Left ventricle myocardium superior (tissue), 1 donor: ENCODE measurements at places on chromosomes 1 and 21. TPM values are rescaled to one million over a fixed set of nuclear protein-coding genes. Genes with fewer than 3 reads are reported as not detected.

Gene SPRR2F
- total RNA-seq, result not detected

Gene SMCP
- not detected for total RNA-seq

GRCh38 chr1:190126728-190127127, 350.9 kb downstream of the BRINP3 start:
- DNase-seq, result no peak

Gene SLC25A34
- 52.8 TPM for total RNA-seq

Gene SPATA46
- not detected for total RNA-seq

DNA sequence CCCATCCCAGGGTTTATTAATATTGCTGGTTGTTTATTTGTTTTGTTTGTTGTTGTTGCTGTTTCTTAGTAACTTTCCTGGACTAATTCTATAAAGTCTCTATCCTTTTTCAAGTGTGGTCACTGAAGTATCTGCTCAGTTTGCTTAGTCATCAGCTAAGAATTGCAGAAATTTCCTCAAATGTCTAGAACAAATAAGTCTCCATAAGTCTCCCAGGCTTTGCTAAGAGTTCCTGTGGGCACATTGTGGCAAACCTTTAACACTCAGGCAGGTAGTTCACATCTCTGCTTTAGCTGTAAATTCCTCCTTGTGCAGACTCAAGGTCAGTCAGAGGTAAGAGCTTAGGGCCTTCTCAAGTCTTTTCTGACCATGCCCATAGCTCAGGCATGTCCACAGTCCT, 38.9 kb upstream of the C1orf185 start:
- DNase-seq, result no peak

- DNase-seq, result no peak
Observed at GRCh38 chr21:31880816-31881215, 8.0 kb downstream of the HUNK start.

DNA sequence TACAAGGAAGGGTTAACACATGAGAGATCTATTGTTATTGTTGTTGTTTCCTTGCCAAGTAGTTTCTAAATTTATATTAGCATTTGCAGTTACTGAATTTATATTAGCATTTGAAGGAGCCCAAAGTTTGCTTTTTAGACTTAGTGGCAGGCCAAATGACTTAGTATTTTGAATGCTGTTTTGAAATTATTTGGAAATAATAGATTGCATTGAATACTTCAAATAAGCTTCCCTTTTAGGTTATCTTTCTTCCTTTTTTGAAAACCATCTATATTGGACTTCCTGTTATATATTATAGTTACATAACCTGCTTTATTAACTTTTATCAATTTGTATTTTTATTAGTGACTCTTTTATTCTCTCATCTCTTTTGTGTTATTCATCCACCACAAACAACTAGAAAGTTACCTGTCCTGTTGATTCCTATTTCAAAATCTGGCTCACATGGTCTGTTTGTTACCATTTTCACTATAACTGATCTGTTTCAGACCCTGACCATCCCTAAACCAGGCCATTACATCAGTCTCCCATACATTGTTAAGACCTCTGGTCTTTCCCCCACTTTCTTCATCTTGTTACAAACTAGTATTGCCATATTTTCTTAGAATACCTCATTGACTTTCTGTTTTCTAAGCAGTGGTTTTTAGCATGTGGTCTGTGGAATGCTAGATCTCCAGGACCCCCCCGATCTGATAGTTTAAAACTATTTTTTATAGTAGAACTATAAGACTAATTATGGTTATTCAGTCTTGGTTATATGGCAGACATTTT, 185.2 kb downstream of the RASAL2 start:
- DNase-seq, result no peak

GRCh38 chr1:174969977-174970376, 29.8 kb upstream of the CACYBP start:
- DNase-seq, result no peak

Gene NMNAT2
- total RNA-seq, result 1.2 TPM

- no peak for DNase-seq
Observed at GRCh38 chr1:191460234-191460633, 698.0 kb upstream of the RGS18 start.

Gene BTBD19
- 2.5 TPM for total RNA-seq

- no peak for DNase-seq
Observed at GRCh38 chr1:177340601-177341067, 169.9 kb downstream of the BRINP2 start.

Gene KCNK2
- not detected for total RNA-seq

DNA sequence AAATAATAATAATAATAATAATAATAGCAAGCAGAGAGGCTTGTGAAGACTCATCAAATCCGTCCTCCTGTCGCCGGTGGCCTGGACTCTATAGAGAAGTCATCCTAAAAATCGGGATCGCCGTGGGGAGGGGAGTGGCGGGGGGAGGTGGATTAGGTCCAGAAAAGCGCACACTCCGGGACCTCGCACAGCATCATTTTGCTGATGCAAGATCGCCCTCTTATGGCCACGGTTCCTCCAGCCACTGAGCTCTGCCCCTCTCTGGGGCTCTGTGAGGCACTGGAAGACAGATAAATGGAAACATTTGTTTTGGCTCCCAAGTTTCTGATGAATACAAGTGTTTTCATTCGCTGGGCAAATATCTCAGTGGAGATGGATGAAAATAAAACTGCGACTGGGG, 612.0 kb downstream of the MATN1 start:
- DNase-seq, result peak; percentile 44

GRCh38 chr1:1021920-1022259, 2.0 kb downstream of the AGRN start:
- DNase-seq, result no peak

DNA sequence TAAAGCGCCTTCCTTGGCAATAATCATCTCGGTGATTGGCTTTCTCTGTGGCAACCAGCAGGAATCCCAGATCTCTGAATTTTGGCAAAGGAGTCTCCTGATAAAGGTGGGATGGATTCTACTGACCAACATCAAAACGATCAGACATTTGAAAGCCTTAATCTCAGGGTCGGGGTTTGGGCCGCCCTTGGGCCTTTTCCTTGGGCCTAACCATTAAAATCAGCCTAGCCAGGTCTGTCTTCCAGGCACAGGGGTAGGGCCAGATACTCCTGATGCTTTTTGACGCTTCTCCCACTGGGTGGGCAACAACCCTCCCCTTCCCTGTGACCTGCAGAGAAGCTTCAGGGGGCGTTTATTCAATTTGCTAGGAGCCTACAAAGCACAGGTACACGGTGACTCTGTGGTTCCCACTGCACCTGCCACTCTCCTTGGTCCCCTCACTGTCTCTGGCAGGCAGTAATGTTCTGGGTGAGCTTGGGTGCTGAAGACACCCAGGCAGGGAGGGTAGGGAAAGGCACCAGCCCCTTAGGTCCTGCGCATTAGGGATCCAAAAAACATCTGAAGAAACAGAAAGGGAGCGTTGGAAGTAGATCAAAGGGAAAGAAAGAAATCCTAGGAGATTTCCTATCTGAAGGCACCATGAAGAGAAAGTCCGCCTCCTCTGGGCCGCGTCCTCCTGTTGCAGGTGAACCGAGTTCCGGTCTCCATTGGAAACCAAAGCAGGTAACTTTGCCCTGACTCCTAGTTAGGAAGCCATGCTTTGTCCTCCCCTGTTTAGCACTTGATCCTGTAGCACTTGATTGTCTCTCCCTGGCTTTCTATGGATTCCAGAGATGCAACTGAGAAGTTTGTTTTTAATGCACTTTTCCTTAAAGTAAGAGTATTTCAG, 12.3 kb downstream of the RNU1-2 start:
- no peak for DNase-seq

Gene TSACC
- total RNA-seq, result not detected

DNA sequence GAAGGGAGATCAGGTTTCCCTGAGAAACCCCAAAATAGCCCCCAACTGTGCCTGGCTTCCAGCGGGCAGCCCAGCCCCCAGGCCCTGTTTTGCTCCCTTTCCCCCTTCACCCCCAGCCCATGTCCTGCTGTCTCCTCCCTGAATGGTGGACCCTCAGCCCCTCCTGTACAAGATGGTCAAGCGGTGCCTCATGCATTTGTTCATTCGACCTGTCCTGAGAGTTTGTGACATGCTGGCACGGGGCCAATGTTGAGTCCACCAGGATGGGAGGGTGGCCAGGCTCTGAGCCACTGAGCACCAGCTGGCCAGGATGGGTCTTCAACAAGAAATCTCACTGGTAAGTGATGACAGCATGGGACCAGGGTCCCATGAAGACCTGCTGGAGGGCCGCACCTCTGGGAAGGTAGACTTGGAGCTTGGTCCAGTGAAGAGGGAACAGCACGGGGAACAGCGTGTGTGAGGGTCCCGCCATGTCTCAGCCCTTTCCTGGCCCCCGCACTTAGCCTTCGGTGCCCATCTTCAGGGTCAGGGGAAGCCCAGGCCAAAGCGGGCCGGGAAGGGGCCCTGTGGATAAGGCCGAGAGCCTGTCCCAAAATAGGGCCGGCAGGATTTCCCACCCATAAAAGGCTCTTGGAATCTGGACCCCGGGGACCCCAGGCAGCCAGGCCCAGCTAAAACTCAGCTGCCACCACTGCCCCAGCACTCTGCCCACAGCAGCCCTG, at the start of gene CALML6:
TSS of gene CALML6 (plus strand) at position 290 of the 722 bp plus-strand sequence. CDS start at position 311, 21 bp downstream.
- peak; percentile 36 for DNase-seq

- no peak for DNase-seq
Observed at GRCh38 chr1:58251430-58252073, 295.0 kb downstream of the OMA1 start.

Gene HES3
- total RNA-seq, result not detected

DNA sequence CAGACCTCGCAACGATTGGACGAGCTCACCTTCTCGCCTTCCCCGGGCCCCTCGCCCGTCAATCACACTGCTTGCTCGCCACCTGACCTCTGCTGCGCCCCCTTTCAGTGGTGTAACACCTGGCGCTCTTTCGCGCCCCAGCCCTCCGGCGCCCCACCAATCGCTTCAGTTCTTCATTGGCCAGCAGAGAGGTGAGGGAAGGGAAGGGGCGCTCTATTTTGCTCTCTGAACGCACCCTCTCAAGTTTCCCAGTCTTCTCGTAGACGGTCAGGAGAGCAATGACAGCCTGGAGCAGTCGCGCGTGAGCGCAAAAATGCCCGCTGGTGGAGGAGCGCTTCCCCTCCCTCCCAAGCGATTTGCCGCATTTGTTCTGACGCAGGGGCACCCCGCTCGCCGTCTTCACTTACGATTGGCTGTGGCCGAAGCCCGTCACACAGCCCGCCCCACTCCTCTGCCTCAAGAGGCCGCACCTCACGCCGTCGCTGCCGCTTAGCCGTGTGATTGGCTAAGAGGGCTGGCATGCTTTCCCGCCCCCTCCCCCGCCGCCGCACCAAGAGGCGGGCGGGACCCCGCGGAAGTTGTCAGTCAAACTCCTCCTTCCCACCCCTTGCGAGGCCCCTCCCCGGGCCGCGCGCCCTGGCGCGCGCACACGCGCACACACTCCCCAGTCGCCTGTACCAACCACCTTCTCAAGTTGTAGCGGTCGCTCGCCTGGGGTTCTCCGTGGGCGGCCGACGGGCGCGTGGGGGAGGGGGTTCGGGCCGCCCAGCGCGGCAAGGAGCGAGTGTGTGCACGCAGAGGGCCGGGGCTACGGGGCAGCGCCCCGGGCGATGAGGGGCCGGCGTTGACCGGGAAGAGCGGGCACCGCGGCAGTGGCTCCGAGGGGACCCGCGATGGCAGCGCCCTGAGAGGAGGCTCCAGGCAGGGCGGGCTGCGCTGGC, at the start of gene PPP2R5A:
TSS of gene PPP2R5A (plus strand) at position 667 of the 941 bp plus-strand sequence. CDS start 701 bp downstream, outside the sequence.
- DNase-seq, result peak; percentile 100

- DNase-seq, result no peak
Observed at GRCh38 chr1:217003355-217003754, 280.1 kb upstream of the ESRRG start.

Gene EFCAB14
- 55.3 TPM for total RNA-seq

Gene RUNX3
- total RNA-seq, result 0.89 TPM

- DNase-seq, result no peak
Observed at GRCh38 chr1:180501865-180502360, 464 bp downstream of the ACBD6 start.

DNA sequence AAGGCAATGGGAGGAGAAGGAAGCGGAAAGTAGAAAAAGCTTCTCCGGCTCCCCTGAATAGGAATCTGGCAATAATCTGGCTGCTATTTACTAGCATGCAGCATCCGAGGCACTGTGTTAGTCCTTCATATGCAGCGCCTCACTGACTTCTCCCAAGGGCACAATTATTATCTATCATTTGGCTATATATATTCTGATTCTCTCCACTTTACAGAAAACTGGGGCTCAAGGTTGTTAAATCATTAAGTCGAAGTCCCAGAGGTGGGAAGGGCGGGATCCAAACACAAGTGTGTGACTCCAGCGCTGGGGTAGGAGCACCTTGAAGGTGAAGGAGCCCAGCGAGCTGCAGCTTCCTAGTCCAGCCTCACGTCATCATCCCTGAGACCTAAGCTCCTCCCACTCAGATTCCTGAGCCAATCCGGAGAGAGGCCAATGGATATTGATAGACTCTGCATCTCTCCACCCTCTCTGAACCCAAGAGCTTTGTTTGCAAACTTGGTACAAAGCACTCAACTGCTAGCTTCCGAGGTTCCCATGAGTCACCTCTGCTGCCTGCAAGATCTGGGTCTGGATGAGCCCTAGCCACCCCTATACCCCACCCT, 16.6 kb upstream of the EYA3 start:
- no peak for DNase-seq

- DNase-seq, result no peak
Observed at GRCh38 chr1:77847621-77848080, 40.8 kb upstream of the NEXN start.
